ENCODE measurements at places on chromosomes 3 and 15.

DNA sequence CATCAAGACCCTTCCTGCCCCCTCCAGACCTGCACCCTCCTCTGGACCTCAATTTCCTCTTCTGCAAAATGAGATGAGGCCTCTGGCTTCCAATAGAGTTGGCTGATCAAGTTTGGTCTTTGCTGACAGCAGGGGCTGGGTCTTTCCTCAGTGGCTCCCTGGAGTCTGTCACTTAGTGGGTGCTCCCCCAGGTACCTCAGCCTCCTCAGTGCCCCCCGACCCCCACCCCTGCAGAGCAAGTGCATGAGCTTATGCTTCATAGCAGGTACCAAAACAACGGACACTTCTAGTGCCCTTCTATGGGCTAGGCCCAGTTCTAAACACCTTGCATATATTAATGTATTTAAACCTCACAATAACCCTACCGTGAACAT, 6.9 kb upstream of the PLXND1 start:
- no peak for DNase-seq

DNA sequence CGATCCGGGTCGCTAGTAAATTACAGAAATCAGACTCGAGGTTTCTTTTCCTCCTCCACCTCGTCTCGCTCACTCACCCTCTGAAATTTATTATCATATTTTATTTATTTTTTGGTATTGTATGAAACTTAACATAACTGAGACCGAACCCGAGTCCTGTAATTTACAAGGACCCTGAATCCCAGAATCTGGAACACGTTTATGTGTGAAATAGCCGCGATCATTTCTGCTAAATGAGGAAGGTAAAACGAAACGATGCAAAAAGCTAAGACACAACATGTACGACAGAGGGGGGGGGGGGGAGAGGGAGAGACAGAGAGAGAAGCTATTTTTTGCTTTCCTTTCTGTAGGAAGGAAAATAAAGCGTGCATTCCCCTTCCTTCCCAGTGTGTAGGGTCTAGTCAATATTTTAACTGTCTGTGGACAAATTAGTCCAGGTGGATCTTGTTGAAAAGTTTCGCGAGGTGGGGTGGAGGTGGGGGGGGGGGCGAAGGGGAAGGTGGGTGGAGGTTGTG, 1.6 kb downstream of the BBX start:
- no peak for DNase-seq

DNA sequence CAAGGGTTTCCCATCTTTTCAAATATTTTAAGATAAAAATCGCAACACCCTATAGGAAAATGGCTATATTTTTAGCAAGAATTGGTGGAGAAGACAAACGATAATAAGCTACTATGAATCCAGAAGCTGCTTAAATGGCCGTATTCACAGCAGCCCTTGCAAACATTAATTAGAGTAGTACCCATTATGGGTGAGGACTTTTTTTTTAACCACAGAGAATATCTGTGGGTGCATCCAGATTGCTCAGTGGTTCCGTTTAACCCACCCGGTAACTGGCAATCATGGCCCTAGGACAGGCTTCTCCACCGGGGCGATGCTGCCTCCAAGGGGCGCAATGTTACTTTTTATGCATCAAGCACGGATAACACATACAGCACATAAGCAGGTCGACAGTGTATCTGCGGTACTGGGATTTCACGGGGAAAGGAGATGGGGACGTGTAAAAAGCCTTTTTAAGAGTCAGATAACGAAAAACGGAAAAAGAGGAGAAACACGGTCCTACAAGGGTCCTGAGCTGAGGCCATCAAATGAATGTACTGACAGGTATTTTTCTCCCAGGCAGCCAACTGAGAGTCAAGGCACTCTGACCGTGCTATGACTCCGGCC, 968 bp upstream of the TMEM266 start:
- no peak for DNase-seq

DNA sequence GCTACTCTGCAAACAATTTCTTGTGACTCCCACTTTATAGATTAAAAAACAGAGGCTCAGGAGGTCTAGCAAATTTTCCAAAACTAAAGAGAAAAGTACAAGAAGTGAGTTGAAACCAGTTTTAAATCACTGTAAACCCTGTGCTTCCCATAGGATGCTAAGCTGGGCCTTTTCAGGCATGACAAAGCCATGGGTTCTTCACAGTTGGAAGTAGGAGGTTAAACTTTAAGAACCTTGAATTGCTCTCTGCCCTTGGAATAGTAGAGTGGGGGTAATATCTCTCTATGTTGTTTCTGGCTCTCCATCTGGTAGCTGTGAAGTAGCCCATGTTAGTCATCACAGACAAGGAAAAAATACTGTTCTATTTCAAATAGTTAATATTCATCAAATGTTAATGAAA, 193.6 kb upstream of the SATB1 start:
- DNase-seq = no peak

DNA sequence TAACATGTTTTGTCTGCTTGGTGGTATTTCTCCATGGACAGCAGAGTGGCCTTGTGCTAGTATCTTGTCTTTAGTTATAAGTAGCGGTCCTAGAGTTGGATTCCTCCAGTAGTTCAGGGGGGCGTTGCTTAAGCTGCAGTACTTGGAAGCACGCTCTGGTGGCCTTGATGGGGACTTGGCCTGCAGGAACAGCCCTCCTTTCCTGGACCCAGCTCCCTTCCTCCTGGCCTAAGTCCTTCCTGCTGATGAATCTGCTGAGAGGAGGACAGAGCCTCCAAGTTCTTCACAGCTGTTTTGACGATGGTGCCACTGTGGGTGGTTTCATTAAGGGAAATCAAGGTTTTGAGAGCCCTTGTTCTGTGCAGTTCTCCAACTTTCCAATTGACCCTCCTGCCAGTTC, 38.6 kb upstream of the SEC22A start:
- no peak for DNase-seq

Data from GDM1 (cell line).